ENCODE measurements at places on chromosomes 7 and 10.

GRCh38 chr7:130393841-130394411 is 13.6 kb downstream of the CPA1 start:
- DNase-seq = no peak

DNA sequence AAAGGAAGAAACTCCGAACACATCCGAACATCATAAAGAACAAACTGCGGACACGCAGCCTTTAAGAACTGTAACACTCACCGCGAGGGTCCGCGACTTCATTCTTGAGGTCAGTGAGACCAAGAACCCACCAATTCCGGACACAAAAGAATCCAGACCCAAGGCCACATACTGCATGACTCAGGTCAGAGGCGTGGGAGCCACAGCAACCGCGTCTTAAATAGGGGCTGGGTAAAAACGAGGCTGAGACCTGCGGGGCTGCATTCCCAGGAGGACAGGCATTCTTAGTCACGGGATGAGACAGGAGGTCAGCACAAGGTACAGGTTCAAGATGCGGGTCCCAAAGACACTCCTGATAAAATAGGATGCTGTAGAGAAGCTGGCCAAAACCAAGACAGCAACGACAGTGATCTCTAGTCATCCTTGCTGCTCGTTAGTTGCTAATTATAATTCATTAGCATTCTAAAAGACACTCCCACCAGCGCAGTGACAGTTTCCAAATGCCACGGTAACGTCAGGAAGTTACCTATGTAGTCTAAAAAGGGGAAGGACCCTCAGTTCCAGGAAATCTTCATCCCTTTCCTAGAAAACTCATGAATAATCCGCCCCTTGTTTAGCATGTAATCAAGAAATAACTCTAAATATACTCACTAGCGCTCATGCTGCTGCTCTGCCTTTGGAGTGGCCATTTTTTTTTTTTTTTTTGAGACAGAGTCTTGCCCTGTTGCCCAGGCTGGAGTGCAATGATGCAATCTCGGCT is 19.3 kb downstream of the AP5Z1 start:
- DNase-seq = no peak

DNA sequence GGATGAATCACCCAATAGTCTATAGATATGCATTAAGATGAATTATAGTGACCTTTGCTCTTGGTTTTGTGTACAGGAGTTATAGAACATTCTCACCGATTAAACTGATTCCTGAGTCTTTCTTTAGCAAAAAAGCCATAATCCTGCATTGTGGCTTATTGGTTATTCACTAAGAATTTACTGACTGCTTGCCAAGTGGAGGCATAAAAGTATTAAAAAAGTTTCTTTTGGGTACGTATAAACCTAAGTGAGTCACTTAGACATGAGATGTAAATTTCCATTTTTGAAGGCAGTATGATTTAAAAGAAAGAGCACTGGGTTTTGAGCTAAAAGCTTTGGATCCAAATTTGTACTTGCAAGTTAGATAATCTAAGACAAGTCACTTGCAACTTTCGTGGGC is 100.7 kb downstream of the CDK6 start:
- DNase-seq = no peak

DNA sequence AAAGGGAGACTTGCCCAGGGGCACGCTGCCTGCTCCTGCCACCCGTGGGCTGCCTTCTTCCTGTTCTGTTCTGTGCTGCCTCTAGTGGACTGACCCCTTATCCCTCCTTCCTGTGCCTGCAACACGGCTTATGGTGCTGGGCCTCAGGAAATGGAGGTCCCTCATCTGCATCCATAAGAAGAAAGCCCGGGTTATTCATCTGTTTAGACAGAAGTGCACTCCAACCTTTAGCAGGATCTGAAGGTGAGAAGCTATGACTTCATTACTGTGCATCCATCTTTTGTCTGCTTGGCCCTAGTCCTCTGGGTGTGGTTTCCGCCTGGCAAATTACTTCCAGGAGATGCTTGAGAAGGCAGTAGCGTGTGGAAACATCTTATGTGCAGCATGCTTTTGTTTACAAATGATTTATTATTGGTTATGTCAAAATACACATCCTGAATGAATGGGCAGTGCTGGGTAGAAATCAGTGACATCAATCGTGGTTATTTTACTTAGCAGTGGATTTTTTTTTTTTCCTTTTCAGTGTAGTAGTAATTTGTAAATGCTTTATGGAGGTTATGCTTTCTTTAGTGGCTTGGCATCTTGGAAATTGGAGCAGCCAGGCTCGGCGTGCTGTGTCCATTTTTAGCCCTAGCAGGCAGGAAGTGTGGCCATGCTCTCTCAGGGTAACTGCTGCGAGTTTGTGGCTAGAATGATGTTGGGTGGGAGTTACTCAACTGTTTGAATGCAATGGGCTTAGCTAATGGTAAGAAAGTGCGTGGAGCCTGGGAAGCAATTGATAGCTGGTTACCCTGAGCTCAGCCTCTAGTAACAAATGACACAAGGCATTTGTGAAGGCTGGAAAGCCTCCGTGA is 12.7 kb downstream of the PTPRE start:
- no peak for DNase-seq

GRCh38 chr7:79982141-79982770 is 152.4 kb upstream of the GNAI1 start:
- DNase-seq = no peak

All from testis (tissue), 5 donors.